HFFc6 (cell line): ENCODE measurements at places on chromosomes 16 and 17. TPM values are rescaled to one million over a fixed set of nuclear protein-coding genes. Genes with fewer than 3 reads are reported as not detected.

CD300H gene
- not detected in 3 replicates for total RNA-seq

DNA sequence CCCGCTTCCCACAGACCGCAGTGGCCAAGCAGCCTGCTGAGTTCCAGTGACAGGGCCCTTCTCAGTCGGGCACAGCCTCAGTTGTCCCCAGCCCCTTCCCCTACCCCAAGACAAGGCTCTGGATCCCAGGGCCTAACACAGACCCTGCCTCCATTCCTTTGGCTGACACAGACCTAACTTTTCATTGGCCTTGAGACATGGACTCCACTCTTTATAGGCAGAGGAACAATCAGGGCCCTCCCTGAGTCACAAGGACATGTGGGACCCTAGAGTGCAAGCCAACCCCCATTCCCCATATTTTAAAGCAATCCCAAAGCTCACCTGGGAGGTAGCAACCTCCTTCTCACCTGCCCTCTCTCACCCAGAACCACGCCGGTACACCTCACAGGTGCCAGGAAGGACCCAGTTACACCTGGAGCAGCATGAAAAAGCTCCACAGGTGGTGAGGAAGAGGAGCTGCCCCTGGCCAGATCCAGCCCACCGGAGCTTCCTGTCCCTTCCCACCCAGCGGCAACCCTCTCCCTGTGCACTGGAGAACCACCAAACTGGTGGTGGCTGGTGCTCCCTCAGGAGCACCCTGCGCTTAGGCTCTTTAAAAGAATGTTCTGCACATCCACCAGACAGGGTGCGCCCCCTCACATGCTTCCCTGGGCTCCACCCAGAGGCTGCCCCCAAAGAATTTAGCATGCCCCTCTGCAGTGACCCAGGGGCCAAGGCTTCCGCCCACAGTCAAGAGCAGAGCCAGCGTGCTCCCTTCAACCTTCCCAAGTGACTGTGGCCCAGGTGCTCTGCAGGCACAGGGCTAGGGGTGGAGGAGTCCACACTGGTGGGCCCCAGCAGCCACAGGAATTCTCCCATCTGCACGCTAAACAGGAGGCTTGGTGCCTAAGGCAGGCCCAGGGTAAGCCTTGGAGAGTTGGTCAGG is 3.4 kb downstream of the MNT start:
- H3K27me3 ChIP-seq = peaks cover 15% of the 10 kb centered on the region
- peak overlapping the region; percentile 99 for H3K27ac ChIP-seq
- no peak for DNase-seq

SLC16A5 gene
- 14.6 to 20.9 TPM (median 17.0 TPM) in 3 replicates for total RNA-seq

GRCh38 chr17:74250324-74250995 is 23.6 kb upstream of the DNAI2 start:
- DNase-seq = no peak
- no peaks in the 10 kb centered on the region for H3K4me1 ChIP-seq
- H3K27me3 ChIP-seq = peaks cover 3% of the 10 kb centered on the region
- H3K4me3 ChIP-seq = no peak overlapping the region
- peaks cover 9% of the 10 kb centered on the region; the same call in 1 of the 2 replicates for H3K36me3 ChIP-seq

GRCh38 chr17:83155128-83156121 is 76.0 kb downstream of the METRNL start:
- peak overlapping the region; percentile 78 for H3K4me3 ChIP-seq
- H3K4me1 ChIP-seq = peaks cover 33% of the 10 kb centered on the region
- peaks cover 4% of the 10 kb centered on the region; the same call in 1 of the 2 replicates for H3K27me3 ChIP-seq
- peak; percentile 95 for DNase-seq
